ENCODE measurements at places on chromosomes 4 and X. TPM values are rescaled to one million over a fixed set of nuclear protein-coding genes. Genes with fewer than 3 reads are reported as not detected.

SLC49A3 gene
- 7.9 TPM for total RNA-seq

UGT2A1 gene
- total RNA-seq = not detected

SPOCK3 gene
- total RNA-seq = 0.09 TPM

EDNRA gene
- 0.34 TPM for total RNA-seq

DKK2 gene
- under 0.01 TPM for total RNA-seq

KLHL4 gene
- total RNA-seq = 126 TPM
